ENCODE measurements at places on chromosomes 4 and X.

- H3K27ac ChIP-seq: no peak overlapping the region
- no peaks in the 10 kb centered on the region for H3K27me3 ChIP-seq
- no peaks in the 10 kb centered on the region for H3K36me3 ChIP-seq
Measured at GRCh38 chr4:143289370-143289769, 47.3 kb upstream of the GAB1 start.

GRCh38 chr4:165115301-165115700 lies 2.6 kb upstream of the TMEM192 start:
- no peak for DNase-seq
- H3K4me1 ChIP-seq: peaks cover 16% of the 10 kb centered on the region
- H3K27ac ChIP-seq: no peak overlapping the region

DNA sequence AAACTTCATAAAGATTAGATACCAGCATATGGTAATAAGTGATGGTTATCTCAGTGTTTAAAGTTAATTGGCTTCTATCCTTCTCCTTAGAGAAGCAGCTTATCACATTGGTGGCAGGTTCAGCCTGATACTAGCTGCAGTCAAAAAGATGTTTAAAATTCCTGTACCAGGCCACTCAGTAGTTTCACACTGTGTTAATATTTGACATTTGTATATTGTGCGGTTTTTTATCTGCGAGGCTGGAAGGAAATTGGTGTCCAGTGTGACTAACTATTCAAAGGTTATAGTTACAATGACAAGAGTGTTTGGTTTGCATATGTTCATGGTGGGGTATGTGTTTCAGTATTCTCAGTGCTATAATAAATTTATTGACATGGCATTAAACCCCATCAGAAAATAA lies 27.5 kb upstream of the TBC1D8B start:
- no peaks in the 10 kb centered on the region for H3K36me3 ChIP-seq
- H3K27me3 ChIP-seq: no peaks in the 10 kb centered on the region
- DNase-seq: no peak
- H3K27ac ChIP-seq: no peak overlapping the region

DNA sequence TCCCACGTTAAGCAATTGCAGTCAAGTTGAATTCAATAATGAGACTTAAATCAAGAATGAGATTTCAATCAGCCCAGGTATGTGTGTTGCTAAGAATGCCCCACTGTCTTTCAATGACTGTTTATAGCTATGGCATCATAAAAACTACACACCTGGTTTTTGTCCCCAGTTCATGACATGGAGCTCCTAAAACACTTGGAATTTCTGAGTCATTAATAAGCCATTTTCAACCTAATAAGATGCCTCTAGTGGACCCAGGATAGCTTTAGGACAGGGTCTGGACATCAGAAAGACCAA lies 72.7 kb upstream of the STS start:
- H3K27ac ChIP-seq: no peak overlapping the region
- no peaks in the 10 kb centered on the region for H3K27me3 ChIP-seq
- no peak for DNase-seq
- H3K4me3 ChIP-seq: no peak overlapping the region
- no peaks in the 10 kb centered on the region for H3K36me3 ChIP-seq

GRCh38 chrX:53122013-53122412 lies 28.1 kb downstream of the KANTR start:
- H3K4me1 ChIP-seq: no peaks in the 10 kb centered on the region
- no peaks in the 10 kb centered on the region for H3K36me3 ChIP-seq
- no peak overlapping the region for H3K27ac ChIP-seq
- H3K4me3 ChIP-seq: no peak overlapping the region
- no peak for DNase-seq

- no peaks in the 10 kb centered on the region for H3K27me3 ChIP-seq
- no peak for DNase-seq
- no peak overlapping the region for H3K4me3 ChIP-seq
- no peaks in the 10 kb centered on the region for H3K36me3 ChIP-seq
- H3K27ac ChIP-seq: no peak overlapping the region
Measured at GRCh38 chr4:47674144-47674543, 163.7 kb downstream of the CORIN start.

GRCh38 chr4:138945840-138946239 lies 69.7 kb upstream of the NOCT start:
- no peak for DNase-seq
- no peaks in the 10 kb centered on the region for H3K36me3 ChIP-seq
- H3K4me1 ChIP-seq: peaks cover 7% of the 10 kb centered on the region
- H3K27me3 ChIP-seq: no peaks in the 10 kb centered on the region
- H3K4me3 ChIP-seq: no peak overlapping the region

DNA sequence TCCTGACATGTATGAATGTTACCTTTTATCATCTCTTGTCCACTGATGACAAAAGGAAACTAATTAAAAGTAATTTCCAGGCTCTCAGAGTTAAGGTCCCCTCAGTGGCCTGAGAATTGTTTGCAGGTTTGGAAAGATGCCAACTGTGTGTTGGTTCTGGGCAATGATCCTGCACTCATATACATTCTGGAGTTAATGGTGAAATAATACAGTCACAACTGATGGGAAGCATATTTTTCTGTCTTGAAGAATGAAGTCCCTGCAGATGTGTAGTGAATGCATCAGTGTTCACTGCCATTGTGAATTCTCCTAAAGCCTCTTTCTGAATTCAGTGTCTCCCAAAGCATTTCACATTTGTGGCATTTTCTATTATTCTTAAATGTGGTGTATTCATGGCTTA lies 238.1 kb upstream of the PPP1R2C start:
- H3K27me3 ChIP-seq: no peaks in the 10 kb centered on the region
- H3K4me1 ChIP-seq: no peaks in the 10 kb centered on the region
- DNase-seq: no peak
- no peaks in the 10 kb centered on the region for H3K36me3 ChIP-seq
- no peak overlapping the region for H3K27ac ChIP-seq

DNA sequence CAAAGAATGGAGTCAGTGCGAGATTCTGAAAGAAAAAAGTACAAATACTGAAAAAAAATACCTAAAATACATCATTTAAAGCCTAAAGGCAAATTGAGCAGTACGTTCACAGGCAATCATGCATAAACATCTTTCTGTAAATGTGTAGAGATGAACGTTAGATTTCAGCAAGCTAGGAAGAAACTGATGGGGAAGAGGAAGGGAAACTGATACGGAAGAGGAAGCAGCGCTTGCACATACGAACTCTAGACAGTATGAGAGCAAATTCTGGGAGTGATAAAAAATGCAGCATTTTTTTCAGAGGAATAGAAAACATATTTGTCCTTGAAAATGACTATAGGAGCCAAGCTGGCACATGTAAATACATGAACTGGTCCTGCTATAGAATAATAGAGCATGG lies 9.4 kb downstream of the ANKRD50 start:
- DNase-seq: no peak
- H3K27ac ChIP-seq: no peak overlapping the region
- H3K4me3 ChIP-seq: no peak overlapping the region

DNA sequence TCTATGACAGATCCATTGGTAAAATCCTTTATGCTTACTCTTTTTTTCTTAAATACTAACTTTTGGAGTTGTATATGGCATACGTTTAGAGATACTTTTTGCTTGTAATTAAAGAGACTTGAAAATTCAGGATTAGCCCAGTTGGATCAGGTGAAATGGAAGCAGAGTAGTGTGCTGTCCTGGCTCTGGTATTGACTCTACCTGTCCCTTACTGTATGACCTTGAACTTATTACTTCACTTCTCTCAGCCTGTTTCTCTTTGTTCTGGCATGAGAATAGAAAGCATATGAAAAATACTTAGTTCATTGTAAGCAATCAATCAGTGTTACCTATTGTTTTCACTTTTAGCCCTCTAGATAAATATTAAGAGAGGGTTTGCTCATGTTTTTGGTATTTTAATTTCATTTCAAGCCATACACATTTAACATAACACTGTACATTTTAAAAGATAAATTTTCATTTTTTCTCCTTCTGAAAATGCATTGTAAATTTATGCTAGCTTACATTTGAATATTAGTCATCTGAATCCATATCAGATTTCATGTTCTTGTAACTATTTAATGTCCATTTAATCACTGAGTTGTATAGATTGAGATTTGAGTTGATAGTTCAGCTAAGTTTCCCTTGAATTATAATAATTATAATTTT lies 35.9 kb downstream of the GUCY1B1 start:
- H3K4me3 ChIP-seq: no peak overlapping the region
- no peaks in the 10 kb centered on the region for H3K27me3 ChIP-seq
- H3K27ac ChIP-seq: no peak overlapping the region

DNA sequence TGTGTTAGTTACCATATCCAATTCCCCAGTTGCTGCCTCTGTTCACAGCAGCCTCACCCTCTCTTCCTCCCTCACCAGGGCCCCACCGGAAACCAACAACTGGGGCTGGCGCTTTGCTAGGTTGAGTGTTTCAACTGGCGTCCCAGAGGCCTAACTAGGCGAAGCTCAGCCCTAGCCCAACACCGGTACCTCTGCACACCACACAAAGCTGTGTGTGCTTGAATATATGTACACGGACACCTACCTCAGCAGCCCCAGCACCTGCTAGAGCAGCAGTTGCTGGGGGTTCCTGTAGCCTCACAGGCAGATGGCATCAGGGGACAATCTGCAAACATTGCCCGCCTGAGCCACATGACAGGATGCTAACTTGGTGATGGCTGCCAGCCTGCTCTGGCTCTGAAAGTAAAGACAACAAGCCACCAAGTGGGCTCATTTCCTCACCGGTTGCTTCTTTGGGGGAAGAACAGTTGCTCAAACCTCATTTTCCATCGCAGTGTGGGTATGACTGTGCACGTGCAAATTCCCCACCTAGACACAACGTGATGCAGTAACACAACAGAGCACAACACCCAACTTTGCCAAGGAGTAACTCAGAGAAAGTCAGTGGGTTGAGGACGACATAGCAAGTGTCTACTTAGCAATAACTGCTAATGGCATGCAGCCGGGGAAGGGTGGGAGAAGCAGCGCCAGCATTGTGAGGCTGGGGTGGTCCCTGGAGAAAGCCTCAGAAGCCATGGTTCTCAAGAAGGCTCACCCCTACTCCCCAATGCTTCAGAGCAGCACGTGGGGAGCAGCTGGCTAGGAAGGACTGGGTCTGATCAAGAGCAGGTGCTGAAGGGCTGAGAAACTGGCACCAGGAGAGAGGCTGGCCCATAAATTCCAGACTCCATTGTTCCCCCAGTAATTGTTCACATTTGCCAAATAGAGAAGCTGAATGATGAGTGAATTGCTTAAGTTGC lies 139.5 kb downstream of the SH3KBP1 start:
- DNase-seq: no peak
- H3K27ac ChIP-seq: no peak overlapping the region
- no peaks in the 10 kb centered on the region for H3K36me3 ChIP-seq
- H3K4me3 ChIP-seq: no peak overlapping the region

- H3K27ac ChIP-seq: no peak overlapping the region
- DNase-seq: no peak
- H3K36me3 ChIP-seq: no peaks in the 10 kb centered on the region
Measured at GRCh38 chrX:66110112-66110511, 53.9 kb upstream of the HEPH start.

DNA sequence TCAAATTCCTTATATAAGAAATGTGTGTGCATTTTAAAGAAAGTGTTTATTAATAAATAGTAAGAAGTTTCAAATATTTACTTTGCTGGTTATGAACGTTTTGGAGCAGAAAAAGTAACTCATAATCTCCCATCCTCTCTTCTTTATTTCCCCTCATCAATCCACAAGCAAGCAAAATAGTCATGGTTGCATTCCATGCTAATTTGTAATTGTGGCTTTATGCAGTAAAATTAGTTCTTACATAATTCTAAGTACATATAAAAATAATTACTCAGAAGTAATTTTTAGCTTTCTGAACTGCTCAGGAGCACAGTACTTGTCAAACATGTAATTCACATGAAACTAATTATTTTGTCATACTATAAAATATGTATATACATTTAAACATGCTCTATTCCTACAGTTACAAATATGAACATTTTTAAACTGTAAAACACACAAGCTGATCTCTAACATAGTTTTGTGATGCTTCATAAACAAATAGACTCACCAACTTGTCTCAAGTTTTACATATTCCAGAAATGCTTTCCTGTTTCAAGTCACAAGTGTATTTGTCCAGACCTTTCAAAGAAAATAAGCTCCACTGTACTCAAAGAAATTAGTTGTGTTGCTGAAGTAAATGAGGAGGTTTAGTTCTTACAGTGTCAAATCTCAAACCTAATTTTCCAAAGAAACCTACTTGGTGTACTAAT lies 218.9 kb downstream of the PABPC4L start:
- H3K27me3 ChIP-seq: no peaks in the 10 kb centered on the region
- no peak for DNase-seq
- H3K4me3 ChIP-seq: no peak overlapping the region
- no peaks in the 10 kb centered on the region for H3K4me1 ChIP-seq
- H3K27ac ChIP-seq: no peak overlapping the region

DNA sequence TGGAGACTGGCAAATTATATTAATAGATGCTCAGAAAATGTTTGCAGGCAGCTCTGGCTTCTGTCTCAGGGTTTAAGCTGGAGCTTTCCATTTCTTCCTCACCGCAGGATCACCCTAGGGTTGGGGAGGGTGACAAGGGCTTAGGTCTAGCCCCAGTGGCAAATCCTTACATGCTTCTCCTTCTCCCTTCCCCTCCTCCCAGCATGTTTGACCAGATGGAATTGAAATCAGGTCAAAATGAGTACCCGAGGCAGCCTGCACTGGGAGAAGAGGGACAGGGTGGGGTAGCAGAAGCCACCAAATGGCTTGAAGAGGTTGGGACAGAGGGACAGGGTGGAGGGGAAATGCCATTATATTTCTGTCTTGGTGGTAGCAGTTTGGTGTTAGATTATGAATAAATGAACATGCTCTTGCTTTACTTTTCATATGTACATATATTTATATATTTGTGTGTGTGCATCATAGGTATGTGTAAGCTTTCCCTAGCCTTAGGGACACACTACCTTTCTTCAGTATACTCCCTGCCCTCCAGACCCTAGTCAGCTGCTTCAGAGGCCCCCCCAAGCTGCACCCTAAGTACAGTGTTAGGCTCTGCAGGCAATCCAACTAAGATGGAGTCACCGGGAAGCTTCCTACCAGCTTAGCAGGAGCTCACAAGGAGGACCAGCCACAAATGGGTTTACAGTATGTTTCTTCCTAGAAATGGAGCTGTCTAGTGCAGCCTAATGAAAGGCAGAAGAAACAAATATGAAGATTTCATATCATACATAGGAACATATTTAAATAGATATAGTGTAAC lies 1.8 kb downstream of the TMEM35A start:
- no peaks in the 10 kb centered on the region for H3K27me3 ChIP-seq
- no peak overlapping the region for H3K4me3 ChIP-seq
- no peaks in the 10 kb centered on the region for H3K4me1 ChIP-seq

Data from suprapubic skin (tissue), 4 donors.